NCI-H1694 treated with DMSO at 0.1 percent for 48 hours (cell line): ENCODE measurements at places on chromosomes 6 and 20.
A peak's percentile ranks its signal among the peaks of the same experiment; 100 is the strongest.

DNA sequence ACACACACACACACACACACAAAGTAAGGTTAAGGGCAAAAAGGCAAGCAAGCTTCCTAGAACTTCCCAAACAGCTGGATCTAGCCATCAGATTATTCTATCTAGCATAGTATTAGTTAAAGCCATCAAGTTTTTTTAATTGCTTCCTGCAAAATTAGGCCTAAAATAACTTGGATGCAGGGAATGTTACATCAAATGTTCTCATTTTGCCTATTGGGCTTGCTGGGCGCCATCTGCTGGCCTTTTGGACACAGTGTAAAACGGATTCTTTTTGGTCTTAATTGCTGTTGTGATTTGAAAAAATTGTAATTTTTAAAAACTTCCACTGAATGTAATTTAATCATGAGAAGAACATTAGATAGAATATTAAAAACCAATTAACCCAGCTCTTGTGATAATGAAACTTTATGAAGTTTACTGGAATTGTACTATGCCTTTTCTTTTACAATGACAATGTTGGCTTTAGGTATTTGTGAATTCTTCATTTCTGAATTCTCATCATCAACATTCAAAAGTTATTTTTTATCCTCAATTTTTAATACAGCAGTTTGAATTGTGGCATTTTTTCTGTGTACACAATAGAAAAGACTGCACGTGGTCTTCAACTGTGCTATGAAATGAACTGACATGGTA is 6.8 kb downstream of the MKKS start:
- peak; percentile 22 for DNase-seq

- no peak for DNase-seq
Observed at GRCh38 chr6:4664117-4664626, 112.0 kb upstream of the CDYL start.

- DNase-seq: no peak
Observed at GRCh38 chr6:37077191-37077904, 71.9 kb downstream of the FGD2 start.

DNA sequence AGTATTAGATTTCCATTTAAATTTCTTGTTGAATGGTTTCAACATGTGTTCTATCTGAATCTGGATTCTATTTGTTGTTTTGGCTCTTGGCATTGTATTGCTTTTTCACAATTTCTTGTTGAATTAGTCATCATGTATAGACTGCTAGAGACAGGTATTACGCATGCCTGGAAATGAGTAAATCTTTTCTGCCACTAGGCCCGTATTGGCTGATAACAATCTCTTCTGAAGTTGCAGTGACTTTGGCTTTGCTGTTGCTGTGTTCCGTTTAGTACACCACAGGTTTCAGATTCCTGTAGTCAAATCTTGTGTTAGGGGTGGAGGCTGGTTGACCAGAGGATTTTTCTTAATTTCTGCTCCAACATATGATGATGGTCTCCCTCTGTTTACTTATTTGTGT is 1339.4 kb downstream of the GRIK2 start:
- no peak for DNase-seq

DNA sequence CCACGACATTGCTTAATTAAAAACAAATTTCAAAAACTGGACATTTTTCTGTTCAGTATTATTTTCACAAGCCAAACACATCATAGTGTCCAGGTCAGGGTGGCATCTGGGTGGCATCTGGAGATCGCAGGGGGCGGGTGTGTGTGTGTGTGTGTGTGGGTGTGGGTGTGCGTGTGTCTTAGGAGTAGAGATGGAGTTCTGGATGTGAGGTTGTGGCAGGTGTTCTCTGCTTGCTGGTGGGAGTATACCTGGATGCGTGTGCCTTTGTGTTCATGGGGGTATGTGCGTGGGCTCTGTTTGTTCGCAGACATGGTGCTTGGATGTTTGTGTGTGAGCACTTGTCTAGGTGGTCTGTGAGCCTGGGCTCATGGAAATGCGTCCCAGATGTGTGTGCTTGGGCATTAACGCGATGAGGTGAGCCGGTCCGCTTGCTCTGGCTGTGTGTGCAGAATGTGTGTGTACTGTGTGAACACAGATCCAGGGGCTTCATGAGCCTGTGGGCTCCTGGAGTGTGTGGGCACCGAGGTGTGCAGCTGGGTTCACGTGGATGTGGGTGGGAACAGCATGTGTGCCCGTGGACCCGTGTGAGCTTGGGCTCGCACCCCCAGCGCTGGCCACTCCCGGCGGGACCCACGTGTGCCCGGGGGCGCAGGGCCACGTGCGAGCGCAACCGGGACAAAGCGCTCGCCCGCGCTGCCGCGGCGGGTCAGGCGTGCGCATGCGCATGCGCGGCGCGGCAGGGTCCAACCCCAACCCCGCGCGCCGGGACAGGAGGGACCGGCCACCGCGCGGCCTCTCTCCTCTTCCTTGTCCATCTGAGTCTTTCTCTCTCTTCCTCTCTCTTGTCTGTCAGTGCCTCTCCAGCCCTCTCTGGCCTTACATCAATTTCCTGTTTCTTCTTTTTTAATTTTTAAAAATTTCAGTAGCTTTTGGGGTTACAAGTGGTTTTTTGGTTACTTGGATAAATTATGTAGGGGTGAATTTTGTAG is 60.4 kb downstream of the SRC start:
- peak; percentile 13 for DNase-seq

GRCh38 chr20:20519269-20519668 is 151.4 kb downstream of the INSM1 start:
- no peak for DNase-seq

DNA sequence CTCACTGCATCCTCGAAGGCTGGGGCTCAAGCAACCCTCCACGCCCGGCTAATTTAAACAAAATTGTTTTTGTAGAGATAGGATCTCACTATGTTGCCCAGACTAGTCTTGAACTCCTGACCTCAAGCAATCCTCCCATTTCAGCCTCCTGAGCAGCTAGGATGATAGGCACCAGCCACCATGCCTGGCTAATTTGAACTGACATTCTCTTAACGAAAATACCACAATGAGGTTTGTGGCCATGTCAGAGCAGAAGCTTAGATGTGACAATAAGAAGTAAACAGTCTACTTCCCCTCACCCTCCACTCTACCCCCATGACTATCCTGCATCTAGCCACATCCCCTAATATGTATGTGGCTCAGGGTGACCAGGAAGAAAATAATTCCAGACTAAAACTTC is 74.8 kb upstream of the PLCB4 start:
- DNase-seq: no peak

DNA sequence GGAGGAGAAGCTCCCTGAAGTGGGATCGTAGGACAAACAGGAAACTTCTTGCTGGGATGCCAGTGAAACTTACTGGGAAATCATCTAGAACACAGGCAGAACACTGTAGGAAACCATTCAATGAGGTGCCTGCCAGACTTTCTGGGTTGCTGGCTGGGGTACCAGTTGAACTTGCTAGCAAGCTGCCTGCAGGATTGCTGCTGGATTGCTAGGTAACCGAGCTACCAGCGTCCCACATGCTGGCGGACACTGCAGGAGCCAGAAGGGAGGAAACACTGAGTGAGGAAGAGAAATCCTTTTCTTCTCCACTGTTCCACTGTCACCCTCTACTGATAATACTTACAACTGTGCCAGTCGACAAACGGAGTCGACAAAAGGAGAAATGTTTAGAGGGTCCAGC is 91.3 kb upstream of the SLC35B3 start:
- DNase-seq: no peak

GRCh38 chr20:34315236-34315635 is 12.1 kb upstream of the AHCY start:
- DNase-seq: no peak

DNA sequence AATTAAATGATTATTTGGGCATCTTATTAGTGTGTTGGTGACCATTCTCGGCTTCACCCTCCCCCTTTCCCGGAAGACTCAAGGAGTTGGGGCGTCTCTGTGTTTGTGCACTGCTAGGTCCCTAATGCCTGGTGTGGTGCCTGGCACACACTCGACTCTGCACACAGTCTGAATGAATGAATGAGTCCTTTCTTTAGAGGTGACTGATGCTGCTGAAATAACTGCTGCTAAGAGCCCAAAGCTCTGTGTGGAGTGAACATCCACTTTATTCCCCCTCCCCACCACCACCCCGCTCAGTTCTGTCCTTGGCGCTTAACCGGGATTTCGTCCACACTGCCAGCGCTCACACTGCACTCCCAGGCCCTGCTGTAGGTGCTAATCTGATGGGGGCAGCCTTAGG is 1.2 kb upstream of the PHACTR3 start:
- no peak for DNase-seq

DNA sequence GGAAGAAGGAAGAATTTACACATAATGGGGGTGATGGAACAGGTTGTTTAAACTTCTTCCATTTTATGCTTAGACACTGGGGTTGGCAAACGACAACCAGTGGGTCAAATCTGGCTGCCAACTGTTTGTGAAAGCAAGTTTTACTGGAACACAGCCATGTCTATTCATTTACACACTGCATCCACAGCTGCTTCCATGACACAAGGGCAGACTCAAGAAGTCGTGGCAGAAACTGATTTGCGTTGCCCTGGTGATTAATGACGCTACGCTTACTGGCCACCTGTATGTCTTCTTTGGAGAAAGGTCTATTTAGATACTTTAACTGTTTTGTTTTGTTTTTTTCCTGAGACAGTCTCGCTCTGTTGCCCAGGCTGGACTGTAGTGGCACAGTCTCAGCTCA is 19.0 kb downstream of the CTCFL start:
- DNase-seq: no peak

GRCh38 chr6:63458480-63459115 is 113.7 kb upstream of the LOC128125822 start:
- DNase-seq: no peak

GRCh38 chr20:10519361-10520046 is 84.4 kb downstream of the SLX4IP start:
- no peak for DNase-seq
